ENCODE measurements at places on chromosomes 2 and 18. TPM values are rescaled to one million over a fixed set of nuclear protein-coding genes. Genes with fewer than 3 reads are reported as not detected.

TTC27 gene
- total RNA-seq, result 15.6 TPM

SMARCAL1 gene
- total RNA-seq, result 32.2 TPM

TRIM43 gene
- total RNA-seq, result not detected

CDH2 gene
- 0.41 TPM for total RNA-seq

CYP27A1 gene
- total RNA-seq, result 98.3 TPM

GCC2 gene
- 37.5 TPM for total RNA-seq

ARHGEF4 gene
- total RNA-seq, result 56.0 TPM

KCNS3 gene
- total RNA-seq, result 106 TPM

RAMP1 gene
- 75.3 TPM for total RNA-seq

LYPD1 gene
- 0.18 TPM for total RNA-seq

NHEJ1 gene
- total RNA-seq, result 15.2 TPM

BZW1 gene
- 232 TPM for total RNA-seq

THADA gene
- total RNA-seq, result 41.1 TPM

C2orf78 gene
- total RNA-seq, result 0.91 TPM

UGT1A1 gene
- total RNA-seq, result 0.32 TPM

CCDC85A gene
- total RNA-seq, result 1.5 TPM

REEP1 gene
- 6.6 TPM for total RNA-seq

ASB18 gene
- total RNA-seq, result not detected

CEP76 gene
- 13.3 TPM for total RNA-seq

LCT gene
- total RNA-seq, result 0.57 TPM

PPP1R1C gene
- total RNA-seq, result 9.1 TPM

TMEM247 gene
- not detected for total RNA-seq

Data from prostate gland (tissue), 2 donors.